ENCODE measurements at places on chromosomes 12 and 14.

DNA sequence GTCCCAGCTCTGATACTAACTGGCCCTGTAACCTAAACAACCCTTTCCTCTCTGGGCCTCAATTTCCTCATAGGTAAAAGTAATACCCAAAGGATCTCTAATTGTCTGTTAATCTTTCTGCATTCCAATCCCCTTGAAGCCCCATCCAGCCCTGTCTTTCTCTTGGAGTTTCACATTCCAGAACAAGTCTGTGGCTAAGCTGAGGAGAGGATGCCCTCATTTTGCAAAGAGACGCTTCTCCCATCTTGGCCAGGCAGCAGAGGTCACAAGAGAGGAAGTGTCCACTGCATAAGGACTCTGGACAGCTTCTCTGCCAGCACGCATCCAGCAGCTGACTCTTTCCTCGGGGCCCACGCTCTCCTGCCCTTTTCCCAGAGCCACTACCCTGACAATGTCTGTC lies 263.4 kb upstream of the FKBP4 start:
- DNase-seq, result no peak

GRCh38 chr14:91396013-91396660 lies 21.5 kb downstream of the CCDC88C start:
- no peak for DNase-seq

GRCh38 chr14:20441461-20441860 lies 5.5 kb upstream of the KLHL33 start:
- DNase-seq, result no peak

DNA sequence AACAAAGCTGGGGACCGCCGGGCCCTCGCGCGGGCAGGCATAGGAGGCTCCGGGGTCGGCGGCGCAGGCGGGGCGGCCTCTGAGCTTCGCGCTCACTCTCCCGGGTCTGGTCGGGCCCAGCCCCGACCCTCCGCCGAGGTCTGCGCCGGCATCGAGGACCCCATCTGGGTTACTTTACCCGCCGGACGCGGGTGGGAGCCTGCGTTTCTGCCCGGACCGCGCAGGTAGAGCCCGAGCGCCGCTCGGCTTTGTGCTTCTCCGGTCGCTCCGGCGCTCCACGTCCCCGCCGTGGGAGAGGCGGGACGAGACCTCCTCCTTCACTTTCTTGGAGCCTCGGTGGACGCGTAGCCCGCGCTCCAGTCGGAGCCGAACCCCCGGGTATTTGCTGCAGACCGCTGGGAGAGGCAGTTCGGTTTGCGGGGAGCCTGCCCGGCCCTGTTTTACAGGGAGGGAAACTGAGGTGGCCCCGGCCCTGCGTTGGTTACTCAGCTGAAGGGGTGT lies 63.2 kb downstream of the FBXL14 start:
- DNase-seq, result no peak

DNA sequence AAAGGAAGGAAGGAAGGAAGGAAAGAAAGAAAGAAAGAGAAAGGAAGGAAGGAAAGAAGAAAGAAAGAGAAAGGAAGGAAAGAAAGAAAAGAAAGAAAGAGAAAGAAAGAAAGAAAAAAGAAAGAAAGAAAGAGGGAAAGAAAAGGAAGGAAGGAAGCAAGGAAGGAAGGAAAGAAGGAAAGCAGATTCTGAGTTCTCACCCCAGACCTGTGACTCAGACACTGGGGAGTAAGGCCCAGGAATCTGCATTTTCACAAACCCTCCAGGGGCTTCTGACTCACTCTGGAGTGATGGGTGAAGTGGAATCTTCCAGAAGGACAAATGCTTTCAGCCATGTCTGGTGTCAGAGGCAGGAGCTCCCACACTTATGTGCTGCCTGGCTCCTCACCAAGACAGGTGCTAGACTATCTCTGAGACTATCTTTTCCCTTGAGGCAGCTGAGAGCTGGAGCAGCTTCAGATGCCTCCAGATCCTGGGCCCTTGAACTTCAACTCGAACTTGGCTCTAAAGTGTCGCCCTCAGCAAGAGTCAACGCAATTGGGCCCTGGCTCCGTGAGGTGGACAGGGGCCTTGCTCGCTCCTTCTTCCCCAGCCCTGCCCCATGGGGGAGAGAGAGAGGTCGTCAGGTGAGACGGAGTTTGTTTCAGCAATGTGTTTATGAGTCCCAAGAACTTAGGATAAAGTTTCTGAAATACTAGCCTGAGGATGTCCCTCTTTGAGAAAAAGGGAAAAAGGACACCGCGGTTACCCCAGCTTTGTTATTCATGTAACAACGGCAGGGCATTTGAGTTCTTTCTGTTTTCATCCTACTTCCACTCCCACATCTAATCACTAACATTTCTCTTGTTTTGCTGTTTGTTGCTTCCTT lies 19.8 kb upstream of the SCARB1 start:
- DNase-seq, result no peak

GRCh38 chr12:121773011-121773777 lies 20.3 kb downstream of the RHOF start:
- no peak for DNase-seq

- DNase-seq, result no peak
These were observed 53.0 kb upstream of the USP15 start for GRCh38 chr12:62207248-62207647.

DNA sequence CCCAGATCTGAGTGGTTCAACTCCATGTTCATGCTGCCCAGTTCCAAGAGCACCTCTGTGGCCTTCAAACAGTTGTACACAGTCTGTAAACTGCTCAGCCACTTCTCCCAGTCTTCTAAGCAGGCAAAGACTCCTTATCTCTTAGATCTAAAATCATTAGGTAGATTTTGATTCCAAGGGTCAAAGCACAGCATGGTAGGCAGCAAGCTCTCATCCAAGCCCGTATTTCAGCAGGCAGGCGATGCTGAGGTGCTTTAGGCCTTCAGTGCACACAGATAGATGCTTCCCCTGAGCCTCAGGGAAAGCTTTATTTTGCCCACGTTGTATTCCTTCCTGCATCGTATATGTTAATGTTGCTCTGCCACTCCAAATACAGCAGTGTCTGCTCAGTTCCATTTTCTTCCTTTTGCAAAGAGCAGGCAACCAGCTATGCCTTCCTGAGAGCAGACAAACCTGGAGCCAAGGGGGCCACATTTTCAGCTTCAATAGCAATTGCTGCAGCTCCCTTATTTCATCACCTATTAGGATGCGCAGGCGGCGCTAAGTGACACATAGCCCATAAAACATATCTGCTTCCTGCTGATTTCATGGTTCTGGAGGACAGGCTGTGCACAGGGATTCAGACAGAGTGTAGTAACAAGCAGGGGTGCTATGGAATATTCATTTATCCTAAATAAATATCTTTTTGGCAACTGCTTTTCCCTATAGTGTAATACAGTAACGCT lies 67.5 kb downstream of the ETV6 start:
- no peak for DNase-seq

DNA sequence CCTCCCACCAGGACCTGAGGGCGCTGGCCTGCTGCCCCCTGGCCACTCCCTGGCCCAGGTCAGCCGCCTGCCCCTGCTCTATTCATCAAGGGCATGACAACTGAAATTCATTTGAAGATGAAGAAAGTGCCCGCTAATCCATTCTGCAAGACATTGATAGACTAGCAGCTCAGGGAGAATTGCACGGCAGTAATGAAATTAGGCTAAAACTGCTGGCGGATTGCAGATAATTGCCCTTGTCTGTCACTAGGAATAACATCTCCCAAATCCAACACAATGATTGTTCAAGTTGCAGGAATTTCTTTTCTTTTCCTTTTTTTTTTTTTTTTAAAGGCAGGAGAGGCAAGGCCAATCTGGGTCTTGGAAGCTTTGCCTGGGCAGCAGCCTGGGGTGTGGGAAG lies 44.5 kb downstream of the MVK start:
- DNase-seq, result no peak

DNA sequence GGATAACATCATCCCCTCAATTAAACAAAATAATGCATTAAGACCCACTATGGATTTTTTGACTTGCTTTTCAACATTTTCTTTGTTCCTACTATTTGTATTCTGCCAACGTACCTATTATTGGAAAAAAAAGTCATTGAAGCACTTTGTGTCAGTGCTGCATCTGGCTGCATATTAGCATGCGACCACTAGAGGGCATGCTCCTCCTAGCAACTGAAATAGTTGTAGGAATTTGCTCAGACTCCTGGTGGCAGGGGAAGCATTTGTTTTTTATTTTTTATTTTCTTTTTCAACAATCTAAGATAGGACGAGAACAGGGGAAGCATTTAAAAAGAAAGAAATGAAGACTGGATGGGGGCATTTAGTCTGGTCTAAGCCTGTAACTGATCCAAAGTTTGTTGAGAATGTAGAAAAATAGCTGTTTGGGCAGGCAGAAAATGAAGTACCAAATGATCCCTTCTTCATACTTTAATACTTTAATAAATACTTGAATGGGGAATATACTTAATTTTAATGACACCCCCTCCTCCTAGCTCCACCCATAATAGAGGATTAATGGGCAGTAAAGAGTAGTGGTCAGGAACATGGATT lies 14.5 kb upstream of the CLEC4A start:
- peak; percentile 63 for DNase-seq

DNA sequence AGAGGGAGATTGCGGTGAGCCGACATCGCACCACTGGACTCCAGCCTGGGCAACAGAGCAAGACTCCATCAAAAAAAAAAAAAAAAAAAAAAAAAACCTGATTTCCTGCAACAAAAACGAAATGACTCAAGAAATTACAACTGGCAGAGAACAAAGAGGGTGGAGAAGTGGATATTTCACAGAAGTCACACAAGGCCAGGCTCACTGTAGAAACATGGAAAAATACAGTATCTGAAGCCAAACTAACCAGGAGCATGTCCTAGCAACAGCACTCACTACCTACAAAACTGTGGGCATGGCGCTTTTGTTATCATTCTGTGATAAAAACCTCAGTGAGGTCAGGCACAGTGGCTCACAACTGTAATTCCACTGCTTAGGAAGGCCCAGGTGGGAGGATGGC lies 11.7 kb upstream of the MMP17 start:
- DNase-seq, result no peak

- no peak for DNase-seq
These were observed 55.6 kb upstream of the ACTN1 start for GRCh38 chr14:69034612-69035262.

- DNase-seq, result no peak
These were observed 35.9 kb upstream of the PZP start for GRCh38 chr12:9243999-9244649.

DNA sequence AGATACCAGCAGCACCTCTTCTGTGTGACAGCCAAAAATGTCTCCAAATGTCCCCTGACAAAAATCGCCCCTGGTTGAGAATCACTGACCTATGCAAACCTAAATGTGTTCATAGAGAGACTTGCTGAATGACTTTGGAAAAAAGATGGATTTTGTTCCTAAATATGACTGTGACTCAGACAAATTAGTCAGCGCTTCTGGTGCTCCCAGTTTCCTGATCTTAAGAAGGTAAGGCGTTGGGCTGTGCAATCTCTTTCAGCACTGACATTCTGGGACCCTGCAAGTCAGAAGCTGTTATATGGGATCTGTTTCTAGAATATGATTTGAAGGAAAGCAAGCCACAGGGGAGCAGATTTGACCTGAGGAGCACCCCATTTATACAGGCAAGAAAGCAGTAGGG lies 90.6 kb upstream of the PWP1 start:
- no peak for DNase-seq

GRCh38 chr12:19003987-19004619 lies 125.4 kb upstream of the PLEKHA5 start:
- DNase-seq, result no peak

DNA sequence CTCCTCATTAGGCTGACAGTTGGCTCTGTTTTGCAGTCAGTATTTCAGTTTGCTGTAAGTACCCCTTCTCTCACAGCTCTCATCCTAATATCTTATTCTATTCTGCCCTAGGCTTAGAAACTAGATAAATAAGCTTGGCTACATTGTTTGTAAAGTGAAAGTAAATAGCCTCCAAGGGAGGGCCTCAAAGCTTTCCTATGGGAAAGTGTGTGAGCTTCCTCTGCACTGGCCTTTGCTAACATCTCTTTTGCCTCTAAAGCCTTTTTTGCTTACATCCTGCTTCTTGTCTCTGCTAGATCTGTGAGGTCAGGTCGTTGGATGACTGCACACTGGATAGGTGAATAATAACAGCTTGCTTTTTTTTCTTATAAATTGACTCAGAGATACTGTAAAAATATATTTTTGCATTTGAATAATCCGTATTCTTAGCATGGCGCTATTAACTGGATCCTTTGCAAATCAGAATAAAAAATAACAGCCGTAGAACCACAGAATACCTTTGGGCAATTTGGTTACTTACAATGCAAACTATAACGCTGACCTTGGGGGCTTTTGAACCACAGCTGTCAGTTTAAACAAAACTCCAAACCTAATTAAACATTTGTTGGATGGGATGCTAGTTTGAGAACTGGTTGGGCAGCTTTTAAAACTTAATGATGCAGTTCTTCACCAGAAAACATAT lies 55.1 kb downstream of the TTC6 start:
- no peak for DNase-seq

DNA sequence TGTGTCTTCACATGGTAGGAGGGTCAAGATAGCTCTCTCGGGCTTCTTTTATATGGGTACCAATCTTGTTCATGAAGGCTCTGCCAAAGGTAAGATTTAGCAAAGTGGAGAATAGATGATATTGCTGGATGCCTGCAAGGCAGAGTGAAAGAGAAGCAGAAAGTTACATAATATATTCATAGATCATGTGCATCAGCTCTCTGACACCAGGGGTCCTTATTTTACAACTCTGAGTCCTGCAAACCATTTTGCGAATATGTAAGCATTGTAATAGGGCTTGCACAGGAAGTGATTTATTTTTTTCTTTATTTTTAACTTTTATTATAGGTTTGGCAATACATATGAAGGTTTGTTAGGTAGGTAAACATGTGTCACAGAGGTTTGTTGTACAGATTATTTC lies 31.8 kb downstream of the CRADD start:
- no peak for DNase-seq

- no peak for DNase-seq
These were observed 14.8 kb upstream of the DNAH10 start for GRCh38 chr12:123747309-123747708.

DNA sequence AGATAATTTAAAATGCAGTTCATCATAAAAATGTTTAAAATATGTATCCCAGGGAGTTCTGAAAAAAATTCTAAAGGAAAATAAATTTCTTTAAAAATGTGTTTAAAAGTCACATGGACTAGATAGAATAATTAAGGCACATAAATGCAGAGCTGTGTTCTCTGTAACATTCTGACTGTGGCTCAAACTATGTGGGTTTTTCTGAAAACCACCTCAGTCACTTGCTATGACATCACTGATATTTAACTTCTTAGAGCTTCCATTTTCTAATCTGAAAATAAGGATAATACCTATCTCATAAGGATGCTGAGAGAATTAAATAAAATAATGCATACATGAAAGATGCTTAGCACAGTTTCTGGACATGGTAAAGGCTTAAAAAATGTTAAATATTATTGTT lies 107.3 kb downstream of the SLC41A2 start:
- no peak for DNase-seq
